ENCODE measurements at places on chromosomes 7 and 10.

- no peak for DNase-seq
- H3K27me3 ChIP-seq = no peaks in the 10 kb centered on the region
- H3K27ac ChIP-seq = no peak overlapping the region
- H3K36me3 ChIP-seq = no peaks in the 10 kb centered on the region
Observed at GRCh38 chr10:109624939-109625338, 298.4 kb downstream of the XPNPEP1 start.

- H3K4me1 ChIP-seq = no peaks in the 10 kb centered on the region
- DNase-seq = no peak
- H3K27ac ChIP-seq = no peak overlapping the region
- H3K36me3 ChIP-seq = no peaks in the 10 kb centered on the region
- H3K27me3 ChIP-seq = no peaks in the 10 kb centered on the region
Observed at GRCh38 chr10:99393036-99393435, 37.4 kb downstream of the GOT1 start.

DNA sequence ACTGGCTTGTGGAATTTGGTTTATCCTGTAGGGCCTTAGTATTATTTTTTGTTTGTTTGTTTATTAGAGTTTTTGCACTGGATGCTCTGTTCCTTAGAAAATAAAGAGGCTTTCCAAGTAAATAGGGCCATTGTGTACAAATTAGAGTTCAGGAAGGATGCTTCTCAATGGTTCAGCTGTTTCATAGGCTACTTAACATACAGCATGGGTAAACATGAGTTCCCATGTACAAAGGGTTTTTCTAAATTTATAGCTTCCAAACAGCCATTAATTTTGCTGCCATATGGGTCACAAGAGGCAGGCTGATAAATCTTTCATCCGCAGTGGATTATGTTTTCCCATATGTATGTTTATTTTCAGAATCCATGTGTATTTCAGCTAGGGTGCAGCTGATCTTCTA, 121.6 kb upstream of the WDR11 start:
- DNase-seq = no peak
- H3K4me3 ChIP-seq = no peak overlapping the region
- H3K36me3 ChIP-seq = no peaks in the 10 kb centered on the region
- no peak overlapping the region for H3K27ac ChIP-seq
- H3K27me3 ChIP-seq = no peaks in the 10 kb centered on the region

- no peaks in the 10 kb centered on the region for H3K36me3 ChIP-seq
- no peak overlapping the region for H3K4me3 ChIP-seq
- H3K27me3 ChIP-seq = no peaks in the 10 kb centered on the region
- no peak for DNase-seq
- no peaks in the 10 kb centered on the region for H3K4me1 ChIP-seq
Observed at GRCh38 chr10:126063353-126063791, 167.0 kb downstream of the FANK1 start.

- no peak for DNase-seq
- no peaks in the 10 kb centered on the region for H3K36me3 ChIP-seq
- H3K4me3 ChIP-seq = no peak overlapping the region
- no peaks in the 10 kb centered on the region for H3K4me1 ChIP-seq
Observed at GRCh38 chr7:50812094-50812493, 29.4 kb upstream of the GRB10 start.

DNA sequence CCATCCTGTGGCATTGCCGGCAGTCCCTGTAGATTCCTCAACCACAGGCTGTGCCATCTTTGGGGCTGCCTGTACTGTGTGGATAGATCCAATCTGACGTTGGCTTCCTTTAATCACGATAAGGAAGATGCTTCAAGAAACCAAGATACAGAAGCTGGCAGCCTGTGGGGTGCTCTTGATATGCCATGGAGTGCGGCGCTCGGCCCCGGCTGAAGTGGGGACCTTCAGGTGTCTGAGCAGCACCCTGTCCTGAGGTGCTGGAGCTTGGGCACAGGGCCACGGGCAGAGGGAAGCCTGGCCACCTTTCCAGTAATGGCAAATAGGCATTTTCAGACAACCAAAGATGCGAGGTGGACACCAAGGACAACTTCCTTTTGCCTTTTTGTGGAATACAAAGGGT, 139.5 kb downstream of the ACTR3B start:
- no peaks in the 10 kb centered on the region for H3K36me3 ChIP-seq
- H3K4me3 ChIP-seq = no peak overlapping the region
- H3K27me3 ChIP-seq = no peaks in the 10 kb centered on the region
- H3K27ac ChIP-seq = no peak overlapping the region
- DNase-seq = no peak

GRCh38 chr10:101780818-101781654, 2.2 kb downstream of the NPM3 start:
- DNase-seq = peak; percentile 66
- H3K4me3 ChIP-seq = no peak overlapping the region
- H3K27ac ChIP-seq = no peak overlapping the region
- H3K36me3 ChIP-seq = peaks cover 14% of the 10 kb centered on the region
- peaks cover 26% of the 10 kb centered on the region for H3K27me3 ChIP-seq

DNA sequence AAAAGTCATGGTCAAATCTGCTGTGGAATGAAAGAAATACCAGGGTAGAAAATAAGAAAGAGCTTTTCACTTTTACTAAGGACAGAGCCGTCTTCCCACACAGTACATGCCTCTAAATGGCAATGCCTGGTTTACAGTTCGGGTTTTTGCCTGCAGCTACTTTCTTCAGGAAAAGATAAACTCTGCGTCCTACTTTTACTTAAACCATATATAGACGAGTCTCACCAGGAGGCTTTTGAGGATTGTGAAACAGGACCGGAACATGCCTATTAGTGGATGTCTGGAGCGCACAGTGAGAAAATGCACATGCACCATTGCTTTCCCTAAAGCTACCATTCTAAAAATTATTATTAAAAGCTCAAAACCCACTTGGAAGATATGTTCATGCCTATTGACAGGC, 70.5 kb downstream of the KLF6 start:
- no peak for DNase-seq
- H3K4me1 ChIP-seq = no peaks in the 10 kb centered on the region
- H3K36me3 ChIP-seq = no peaks in the 10 kb centered on the region
- H3K4me3 ChIP-seq = no peak overlapping the region
- no peaks in the 10 kb centered on the region for H3K27me3 ChIP-seq
- H3K27ac ChIP-seq = no peak overlapping the region

- DNase-seq = no peak
- H3K36me3 ChIP-seq = no peaks in the 10 kb centered on the region
- no peaks in the 10 kb centered on the region for H3K4me1 ChIP-seq
- H3K27ac ChIP-seq = no peak overlapping the region
- no peaks in the 10 kb centered on the region for H3K27me3 ChIP-seq
- H3K4me3 ChIP-seq = no peak overlapping the region
Observed at GRCh38 chr10:116664631-116665030, 43.9 kb downstream of the PNLIPRP2 start.

- H3K27me3 ChIP-seq = no peaks in the 10 kb centered on the region
- H3K4me1 ChIP-seq = no peaks in the 10 kb centered on the region
- no peaks in the 10 kb centered on the region for H3K36me3 ChIP-seq
- H3K4me3 ChIP-seq = no peak overlapping the region
- no peak for DNase-seq
Observed at GRCh38 chr10:49012603-49013002, 73.0 kb upstream of the LRRC18 start.

DNA sequence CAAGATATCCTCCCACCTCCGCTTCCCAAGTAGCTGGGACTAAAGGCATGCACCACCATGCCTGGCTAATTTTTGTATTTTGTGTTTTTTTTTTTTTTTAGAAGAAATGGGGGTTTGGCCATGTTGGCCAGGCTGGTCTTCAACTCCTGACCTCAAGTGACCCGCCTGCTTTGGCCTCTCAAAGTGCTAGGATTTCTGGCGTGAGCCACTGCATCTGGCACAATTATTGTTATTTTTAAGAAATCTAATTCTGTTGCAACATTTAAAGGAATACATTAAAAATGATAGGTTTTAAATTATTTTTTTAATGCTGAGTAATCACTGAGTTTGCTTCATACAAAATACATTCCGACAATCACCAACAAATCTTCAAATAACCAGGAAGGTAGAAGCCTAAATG, 178.1 kb upstream of the SEMA3E start:
- H3K36me3 ChIP-seq = no peaks in the 10 kb centered on the region
- DNase-seq = no peak
- H3K4me3 ChIP-seq = no peak overlapping the region
- H3K27me3 ChIP-seq = no peaks in the 10 kb centered on the region
- H3K27ac ChIP-seq = no peak overlapping the region
- H3K4me1 ChIP-seq = no peaks in the 10 kb centered on the region

GRCh38 chr7:21939136-21939857, 6.4 kb downstream of the CDCA7L start:
- no peak for DNase-seq
- no peak overlapping the region for H3K27ac ChIP-seq
- no peak overlapping the region for H3K4me3 ChIP-seq
- H3K4me1 ChIP-seq = peaks cover 7% of the 10 kb centered on the region
- no peaks in the 10 kb centered on the region for H3K36me3 ChIP-seq
